ENCODE measurements at places on chromosomes 7 and 10. TPM values are rescaled to one million over a fixed set of nuclear protein-coding genes. Genes with fewer than 3 reads are reported as not detected.

GRCh38 chr7:1114505-1114904, 26.6 kb downstream of the GPER1 start:
- no peak for DNase-seq

DNA sequence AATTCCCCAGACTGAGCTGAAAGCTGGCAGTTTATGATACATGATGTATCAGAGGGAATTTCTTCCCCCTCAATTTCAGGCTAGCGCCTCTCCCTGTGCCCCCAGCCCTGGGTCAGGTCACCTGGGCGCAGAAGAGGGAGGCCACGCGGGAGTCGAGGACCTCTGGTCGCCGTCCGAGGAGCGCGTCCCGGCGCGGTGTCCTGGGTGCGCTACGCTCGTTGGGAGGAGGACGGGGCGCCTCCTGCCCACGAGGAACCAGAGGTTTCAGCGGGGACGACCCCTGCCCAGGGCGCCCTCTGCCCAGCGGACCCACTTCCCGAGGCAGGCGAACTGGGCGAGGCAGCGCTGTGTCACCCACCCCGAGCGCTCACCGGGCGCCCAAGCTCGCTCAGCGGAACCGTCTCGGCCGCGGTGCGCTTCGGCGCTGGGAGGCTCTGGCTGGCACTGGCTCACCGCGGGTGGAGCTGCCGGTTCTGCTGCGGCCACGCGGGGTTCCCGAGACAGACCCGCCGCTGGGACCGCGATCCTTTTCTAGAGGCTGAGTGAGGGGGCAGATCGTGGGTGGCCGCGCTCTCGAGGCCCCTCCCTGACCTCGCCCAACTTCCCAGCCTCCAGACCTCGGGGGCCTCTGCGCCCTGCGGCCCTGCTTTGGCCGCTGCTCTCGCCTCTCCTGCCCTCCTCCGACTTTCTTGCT, at the start of gene FAM237B:
TSS of gene FAM237B (minus strand) at position 504 of the 694 bp plus-strand sequence. CDS start 1,556 bp downstream, outside the sequence.
- no peak for DNase-seq

GRCh38 chr7:133845005-133845404, 282.1 kb upstream of the LRGUK start:
- DNase-seq: no peak

DNA sequence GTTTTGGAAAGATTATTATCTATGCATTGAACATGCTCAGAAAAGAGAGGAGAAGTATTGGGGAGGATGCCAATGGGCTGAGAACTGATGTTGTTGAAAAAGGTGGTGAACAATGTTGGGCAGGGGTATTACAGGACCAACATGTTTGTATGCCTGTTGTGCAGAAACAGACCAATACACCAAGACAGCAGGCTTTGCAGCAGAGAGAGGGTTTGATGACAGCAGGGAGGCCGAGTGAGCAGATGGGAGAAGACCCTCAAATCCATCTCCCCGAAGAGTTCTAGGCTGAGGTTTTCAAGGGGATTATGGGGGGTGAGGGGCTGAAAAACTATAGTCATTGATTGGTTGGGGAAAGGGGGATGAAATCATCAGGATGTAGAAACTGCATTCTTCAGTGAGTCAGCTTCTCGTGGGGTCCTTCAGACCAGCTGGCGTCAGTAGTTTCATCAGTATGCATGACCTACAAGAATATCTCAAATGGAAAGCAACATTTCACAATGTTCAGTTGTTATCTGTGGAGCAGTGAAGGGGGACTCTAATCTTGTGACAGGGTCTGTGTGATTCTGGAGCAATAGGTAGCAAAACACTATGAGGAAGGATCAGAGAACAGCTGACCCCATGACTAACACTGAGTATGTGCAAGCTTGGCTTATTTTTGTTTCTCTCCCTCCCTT, 167.8 kb downstream of the BAMBI start:
- DNase-seq: peak; percentile 11

GRCh38 chr7:13132314-13132713, 444.9 kb downstream of the ARL4A start:
- no peak for DNase-seq

HTR7 gene
- 0.12 TPM for total RNA-seq

GRCh38 chr7:106367664-106368063, 82.9 kb upstream of the NAMPT start:
- DNase-seq: no peak

GRCh38 chr10:73625004-73625883, 16.0 kb downstream of the MYOZ1 start:
- DNase-seq: peak; percentile 49

GRCh38 chr7:118104812-118105441, 79.0 kb upstream of the LSM8 start:
- DNase-seq: peak; percentile 29

DNA sequence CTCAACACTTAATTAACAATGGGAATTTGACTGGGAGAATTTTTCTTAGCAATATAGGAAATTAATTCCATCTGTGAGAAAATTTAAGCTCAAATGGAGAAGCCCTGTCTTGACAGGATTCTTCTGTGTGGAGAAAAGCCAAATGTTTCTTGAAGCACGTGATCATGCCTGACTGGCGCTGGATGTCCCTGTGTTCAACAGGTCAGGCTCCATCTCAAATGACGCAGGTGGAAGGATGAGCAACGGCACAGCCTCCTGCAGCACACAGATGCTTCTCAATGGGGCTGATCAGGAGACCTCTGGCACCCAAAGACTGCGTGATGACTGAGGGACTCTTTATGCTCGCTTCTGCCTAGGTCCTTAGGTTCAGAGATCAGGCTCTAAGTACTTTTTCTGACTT, 143.8 kb downstream of the RSU1 start:
- DNase-seq: no peak

PRPS1L1 gene
- total RNA-seq: not detected

GRCh38 chr7:24510759-24511158, 62.5 kb upstream of the PALS2 start:
- no peak for DNase-seq

- DNase-seq: peak; percentile 71
Observed at GRCh38 chr7:26664735-26665416, 199.5 kb downstream of the SKAP2 start.

PTPN12 gene
- 30.3 TPM for total RNA-seq

RBM20 gene
- 0.46 TPM for total RNA-seq

MYL7 gene
- not detected for total RNA-seq
